Cardiac fibroblast (primary cell): ENCODE measurements at places on chromosomes 11 and 22.

- DNase-seq = peak; percentile 61
Measured at GRCh38 chr22:42114721-42115120, 15.9 kb downstream of the CYP2D6 start.

DNA sequence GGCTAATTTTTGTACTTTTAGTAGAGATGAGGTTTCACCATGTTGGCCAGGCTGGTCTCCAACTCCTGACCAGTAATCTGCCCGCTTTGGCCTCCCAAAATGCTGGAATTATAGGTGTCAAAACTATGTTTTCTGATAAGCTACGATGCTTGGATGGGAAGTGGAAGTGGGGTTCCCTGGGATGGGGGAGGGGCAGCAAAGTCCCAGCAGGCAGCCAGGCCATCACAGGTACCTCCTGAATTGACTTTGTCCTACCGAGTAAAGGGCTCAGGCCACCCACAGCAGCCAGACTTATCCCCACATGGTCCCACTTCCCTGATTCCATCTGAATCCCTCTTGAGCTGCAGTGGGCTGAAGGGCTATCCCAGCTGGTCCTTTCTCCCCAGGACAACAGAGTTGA is 6.9 kb downstream of the FTH1 start:
- no peak for DNase-seq

- DNase-seq = no peak
Measured at GRCh38 chr11:68691402-68691784, 7.0 kb downstream of the GAL start.

DNA sequence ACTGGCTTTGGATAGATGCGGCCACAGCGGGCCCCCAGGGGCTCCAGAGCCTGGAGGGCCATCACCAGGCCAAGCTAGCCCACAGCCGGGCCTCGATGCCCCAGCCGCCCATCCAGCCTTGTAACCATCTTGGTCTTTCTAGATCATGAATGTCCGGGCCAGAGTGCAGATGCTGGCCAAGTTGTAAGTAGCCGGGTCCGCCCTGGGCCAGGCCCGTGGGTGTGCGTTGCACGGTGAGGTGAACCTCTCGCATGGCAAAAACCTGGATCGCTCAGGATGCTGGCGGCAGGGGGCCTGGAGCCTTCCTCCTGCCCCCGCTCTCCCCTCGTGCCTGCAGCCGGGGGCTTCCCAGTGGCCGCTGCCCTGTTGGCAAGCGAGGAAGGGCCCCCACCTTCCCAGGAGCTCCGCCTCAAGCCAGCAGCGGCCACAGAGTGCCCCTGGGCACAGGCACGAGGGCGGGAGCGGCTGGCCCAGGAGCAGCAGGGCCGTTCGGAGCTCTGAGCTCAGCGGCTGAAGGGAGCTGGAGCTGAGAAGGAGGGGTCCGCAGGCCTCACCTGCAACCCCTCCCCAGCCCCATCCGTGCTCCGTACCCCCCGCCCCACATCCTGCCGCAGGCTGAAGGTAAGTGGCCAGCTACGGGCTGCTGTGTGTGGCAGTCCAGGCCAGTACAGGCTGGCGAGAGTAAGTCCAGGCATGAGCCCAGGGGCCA is 10.9 kb upstream of the MRPL23 start:
- DNase-seq = no peak

DNA sequence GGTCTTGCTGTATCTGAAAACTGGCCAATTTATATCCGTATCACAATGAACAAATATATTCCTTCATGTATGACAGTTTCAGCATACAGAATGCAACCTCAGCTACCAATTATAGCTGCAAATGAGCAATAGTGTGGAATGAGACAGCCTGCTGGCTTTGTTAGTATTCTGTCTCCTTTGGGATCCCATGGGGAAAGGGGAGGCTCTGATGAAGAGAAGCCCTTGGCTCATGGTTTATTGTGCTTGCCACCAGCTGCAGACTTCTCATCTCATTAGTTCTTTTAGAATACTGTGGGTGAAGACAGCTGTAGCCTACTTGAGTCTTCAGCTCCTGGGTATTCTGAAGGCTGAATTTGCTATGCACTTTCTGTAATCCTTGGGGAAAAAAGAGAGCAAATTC is 42.4 kb downstream of the PITPNB start:
- peak; percentile 52 for DNase-seq
